ENCODE measurements at places on chromosomes 2 and 18. TPM values are rescaled to one million over a fixed set of nuclear protein-coding genes. Genes with fewer than 3 reads are reported as not detected.
A peak's percentile ranks its signal among the peaks of the same experiment; 100 is the strongest.

DOCK10 gene
- total RNA-seq, result 185 TPM

DNAJC5G gene
- total RNA-seq, result not detected

PTH2R gene
- total RNA-seq, result not detected

RNF152 gene
- total RNA-seq, result 4.9 TPM

DNA sequence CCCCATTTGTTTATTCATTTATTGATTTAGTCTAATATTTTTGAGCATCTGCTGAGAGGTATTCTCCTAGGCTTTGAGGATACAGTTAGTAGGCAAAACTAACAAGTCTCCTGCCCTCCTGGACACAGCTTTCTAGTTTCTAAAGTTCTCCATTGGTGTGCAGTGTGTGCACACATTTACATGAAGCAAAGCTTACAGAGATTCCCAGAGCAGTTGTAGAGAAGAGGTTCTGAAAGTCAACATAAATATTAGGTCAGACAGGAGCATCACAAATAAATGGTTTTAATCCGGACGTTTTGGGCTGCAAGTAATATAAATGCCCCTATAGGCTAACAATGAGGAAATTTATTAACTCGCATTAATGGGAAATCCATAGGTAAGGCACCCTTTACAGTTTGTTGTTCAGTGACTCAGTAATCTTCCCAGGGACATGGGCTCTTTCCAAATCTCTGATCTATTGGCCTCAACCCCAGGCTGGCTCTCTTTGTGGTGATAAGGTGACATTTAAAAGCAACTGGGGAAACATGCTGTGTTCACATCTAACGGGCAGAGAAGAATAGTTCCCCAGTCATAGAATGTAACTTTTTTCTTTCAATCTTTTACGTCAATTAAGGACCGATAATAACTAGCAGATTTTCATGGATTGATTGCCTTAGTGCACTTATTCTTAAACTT lies 407.2 kb downstream of the PTPRM start:
- no peaks in the 10 kb centered on the region for H3K27me3 ChIP-seq
- no peak overlapping the region for H3K4me3 ChIP-seq
- H3K27ac ChIP-seq, result no peak overlapping the region
- H3K4me1 ChIP-seq, result no peaks in the 10 kb centered on the region

DNA sequence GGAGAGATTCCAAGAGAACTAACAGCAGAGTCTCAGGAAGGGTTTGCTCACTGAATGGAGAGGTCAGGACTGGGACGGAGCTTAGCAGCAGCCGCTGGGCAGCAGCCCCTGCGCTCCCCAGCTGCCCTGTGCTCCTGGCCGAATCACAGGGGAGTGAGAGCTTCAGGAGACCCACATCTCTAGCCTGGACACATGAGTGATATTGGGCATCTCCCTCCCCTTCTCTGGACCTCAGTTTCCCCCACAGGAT lies 511 bp downstream of the MATN3 start:
- no peak for DNase-seq
- peaks cover 12% of the 10 kb centered on the region for H3K27me3 ChIP-seq
- no peaks in the 10 kb centered on the region for H3K36me3 ChIP-seq
- peaks cover 19% of the 10 kb centered on the region for H3K4me1 ChIP-seq

GRCh38 chr2:4219571-4219970 lies 516.2 kb downstream of the DCDC2C start:
- H3K4me1 ChIP-seq, result no peaks in the 10 kb centered on the region
- no peak for DNase-seq
- no peak overlapping the region for H3K27ac ChIP-seq
- no peaks in the 10 kb centered on the region for H3K27me3 ChIP-seq
- no peaks in the 10 kb centered on the region for H3K36me3 ChIP-seq

- no peak overlapping the region for H3K4me3 ChIP-seq
- H3K27me3 ChIP-seq, result no peaks in the 10 kb centered on the region
- no peak for DNase-seq
- peaks cover 24% of the 10 kb centered on the region for H3K4me1 ChIP-seq
- no peaks in the 10 kb centered on the region for H3K36me3 ChIP-seq
- peak overlapping the region; percentile 73 for H3K27ac ChIP-seq
These were observed 11.8 kb downstream of the IGFBP2 start for GRCh38 chr2:216644842-216645635.

GRCh38 chr2:136055929-136056688 lies 61.8 kb downstream of the CXCR4 start:
- no peak for DNase-seq
- no peaks in the 10 kb centered on the region for H3K36me3 ChIP-seq
- H3K27ac ChIP-seq, result no peak overlapping the region
- peaks cover 80% of the 10 kb centered on the region for H3K4me1 ChIP-seq
- no peak overlapping the region for H3K4me3 ChIP-seq

- no peak for DNase-seq
- peaks cover 26% of the 10 kb centered on the region for H3K4me1 ChIP-seq
- no peaks in the 10 kb centered on the region for H3K27me3 ChIP-seq
- peak overlapping the region; percentile 74 for H3K4me3 ChIP-seq
- H3K36me3 ChIP-seq, result no peaks in the 10 kb centered on the region
- H3K27ac ChIP-seq, result peak overlapping the region; percentile 99
These were observed 686 bp downstream of the UBXN4 start for GRCh38 chr2:135742325-135742757.

DNA sequence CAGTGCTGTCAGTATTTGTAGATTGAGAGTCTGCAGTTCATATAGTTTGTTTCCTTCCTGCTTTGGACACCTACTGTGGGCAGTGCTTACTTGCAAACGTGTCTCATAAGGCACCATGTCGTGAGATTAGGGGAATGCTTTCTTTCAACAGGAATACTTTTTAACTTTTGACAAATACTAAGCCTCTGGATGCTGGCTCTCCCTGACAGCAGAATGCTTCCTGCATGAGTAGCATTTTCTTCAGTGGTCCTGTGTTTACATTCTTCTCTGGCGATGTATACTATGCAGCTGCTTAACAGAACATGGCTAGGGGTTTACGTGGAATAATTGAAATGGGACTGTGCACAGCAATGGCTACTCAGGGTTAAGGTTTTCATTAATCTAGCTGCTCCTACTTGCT lies 807.5 kb downstream of the MBD2 start:
- H3K27me3 ChIP-seq, result no peaks in the 10 kb centered on the region
- no peak overlapping the region for H3K27ac ChIP-seq
- H3K4me1 ChIP-seq, result no peaks in the 10 kb centered on the region
- DNase-seq, result no peak

- H3K4me3 ChIP-seq, result no peak overlapping the region
- no peak for DNase-seq
- H3K27ac ChIP-seq, result no peak overlapping the region
- H3K36me3 ChIP-seq, result no peaks in the 10 kb centered on the region
These were observed 31.2 kb upstream of the RMP24 start for GRCh38 chr18:35941299-35941698.

- no peak overlapping the region for H3K4me3 ChIP-seq
- H3K36me3 ChIP-seq, result no peaks in the 10 kb centered on the region
- H3K27me3 ChIP-seq, result no peaks in the 10 kb centered on the region
- no peak for DNase-seq
- no peaks in the 10 kb centered on the region for H3K4me1 ChIP-seq
- H3K27ac ChIP-seq, result no peak overlapping the region
These were observed 309.3 kb upstream of the PIK3C3 start for GRCh38 chr18:41645589-41646360.

DNA sequence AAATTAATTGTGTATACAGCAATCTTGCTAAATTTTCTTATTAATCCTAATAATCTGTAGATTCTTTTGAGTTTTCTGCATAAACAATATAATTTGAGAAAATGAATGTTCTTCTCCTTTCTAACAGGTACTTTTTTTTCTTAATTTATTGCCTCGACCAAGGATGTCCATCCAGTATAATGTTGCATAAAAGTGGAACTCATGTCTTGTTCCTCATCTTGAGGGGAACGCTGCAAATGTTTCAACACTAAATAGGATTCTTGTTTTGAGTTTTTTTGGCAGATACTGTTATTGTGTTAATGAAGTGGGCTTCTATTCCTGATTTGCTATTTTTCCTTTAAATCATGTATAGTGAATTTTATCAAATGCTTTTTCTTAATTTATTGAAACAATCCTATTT lies 244.4 kb upstream of the REV1 start:
- H3K4me1 ChIP-seq, result no peaks in the 10 kb centered on the region
- H3K36me3 ChIP-seq, result no peaks in the 10 kb centered on the region
- no peak for DNase-seq
- H3K4me3 ChIP-seq, result no peak overlapping the region

- peaks cover 29% of the 10 kb centered on the region for H3K27me3 ChIP-seq
- no peak overlapping the region for H3K27ac ChIP-seq
- H3K4me3 ChIP-seq, result no peak overlapping the region
- H3K36me3 ChIP-seq, result no peaks in the 10 kb centered on the region
- no peak for DNase-seq
These were observed 16.1 kb downstream of the SNORC start for GRCh38 chr2:232886176-232886575.

DNA sequence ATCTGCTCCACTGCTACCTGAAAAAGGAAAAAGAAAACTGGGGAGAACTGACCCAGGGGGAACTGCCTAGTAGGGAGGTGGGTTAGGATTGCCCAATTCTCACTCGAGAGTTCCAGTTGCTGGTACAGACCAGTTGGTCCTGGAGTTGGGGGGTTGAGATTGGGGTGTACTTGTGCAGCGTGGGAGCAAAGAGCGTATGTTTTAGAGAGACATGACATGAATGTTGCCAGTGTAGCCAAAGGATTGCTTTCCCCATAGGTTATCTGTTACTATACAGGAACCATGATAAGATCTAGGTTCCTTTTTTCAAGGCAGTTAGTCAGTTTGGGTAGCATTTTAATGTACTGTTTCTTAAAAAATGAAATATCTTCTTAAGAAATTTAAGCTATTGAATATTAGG lies 68.6 kb downstream of the APLF start:
- no peaks in the 10 kb centered on the region for H3K4me1 ChIP-seq
- no peaks in the 10 kb centered on the region for H3K27me3 ChIP-seq
- no peaks in the 10 kb centered on the region for H3K36me3 ChIP-seq
- H3K4me3 ChIP-seq, result no peak overlapping the region

- no peak overlapping the region for H3K4me3 ChIP-seq
- H3K36me3 ChIP-seq, result no peaks in the 10 kb centered on the region
- H3K27ac ChIP-seq, result peak overlapping the region; percentile 45
These were observed 20.5 kb downstream of the SETBP1 start for GRCh38 chr18:44701227-44701626.

DNA sequence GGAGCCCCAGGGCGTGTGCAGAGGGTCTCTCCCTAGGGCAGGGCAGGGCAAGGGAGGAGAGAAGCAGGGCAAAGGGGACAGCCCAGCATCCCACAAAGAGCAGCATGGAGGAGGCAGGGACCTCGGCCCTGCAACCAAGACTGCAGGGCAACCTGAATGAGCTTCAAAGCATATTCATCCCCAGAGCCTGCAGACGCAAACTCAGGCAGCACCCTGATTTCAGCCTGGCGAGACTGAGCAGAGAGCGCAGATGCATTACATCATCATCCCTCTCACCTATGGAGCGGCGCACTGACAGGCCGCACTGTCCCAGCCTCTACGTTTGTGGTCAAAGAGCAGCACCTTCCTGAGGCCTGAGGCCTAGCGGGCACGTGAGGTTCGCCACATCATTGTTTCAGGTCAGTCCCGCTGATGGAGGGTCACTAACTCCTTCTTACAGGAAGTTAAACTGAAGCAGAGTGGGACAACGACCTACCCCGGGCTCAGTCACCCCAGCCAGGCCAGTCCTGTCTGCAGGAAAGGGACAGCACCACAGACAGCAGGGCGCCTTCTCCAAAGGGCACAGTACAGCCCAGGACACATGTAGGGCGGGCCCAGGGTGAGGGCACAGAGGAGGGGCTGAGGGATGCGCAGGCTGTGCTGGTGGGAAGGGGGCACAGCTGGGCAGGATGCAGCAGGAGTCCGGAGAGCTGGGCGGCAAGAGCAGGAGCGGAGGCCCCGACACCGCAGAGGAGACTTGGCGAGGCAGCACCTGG lies 67.2 kb upstream of the RAB6C start:
- H3K4me3 ChIP-seq, result no peak overlapping the region
- no peaks in the 10 kb centered on the region for H3K36me3 ChIP-seq
- no peak overlapping the region for H3K27ac ChIP-seq
- no peaks in the 10 kb centered on the region for H3K4me1 ChIP-seq
- H3K27me3 ChIP-seq, result no peaks in the 10 kb centered on the region

- H3K36me3 ChIP-seq, result no peaks in the 10 kb centered on the region
- peaks cover 56% of the 10 kb centered on the region for H3K27me3 ChIP-seq
- peaks cover 31% of the 10 kb centered on the region for H3K4me1 ChIP-seq
- H3K27ac ChIP-seq, result no peak overlapping the region
These were observed 2.8 kb downstream of the ECEL1 start for GRCh38 chr2:232484628-232485347.

- DNase-seq, result no peak
- no peak overlapping the region for H3K4me3 ChIP-seq
- no peaks in the 10 kb centered on the region for H3K27me3 ChIP-seq
- no peaks in the 10 kb centered on the region for H3K36me3 ChIP-seq
These were observed 46.9 kb downstream of the MBD5 start for GRCh38 chr2:148067801-148068200.

DNA sequence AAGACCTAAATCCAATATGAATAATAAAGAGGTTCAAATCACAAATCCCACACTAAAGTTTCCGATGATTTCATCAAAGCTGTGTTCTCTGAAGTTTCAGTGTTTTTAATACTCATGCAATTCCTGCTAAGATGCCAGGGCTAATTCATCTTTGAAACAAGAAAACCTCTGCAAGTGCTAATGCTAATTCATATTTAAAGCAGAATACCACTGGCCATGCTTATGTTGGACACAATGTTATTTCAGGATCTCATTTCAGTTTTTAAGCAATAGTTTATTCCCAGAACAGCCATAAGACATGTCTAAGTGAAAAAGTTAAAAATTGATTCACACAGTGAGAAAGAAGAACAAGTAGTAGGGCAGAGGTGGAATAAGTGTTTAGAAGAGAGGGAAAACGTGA lies 62.8 kb downstream of the GRB14 start:
- no peak overlapping the region for H3K4me3 ChIP-seq
- H3K4me1 ChIP-seq, result no peaks in the 10 kb centered on the region
- H3K27me3 ChIP-seq, result no peaks in the 10 kb centered on the region
- H3K27ac ChIP-seq, result no peak overlapping the region
- H3K36me3 ChIP-seq, result no peaks in the 10 kb centered on the region

- no peaks in the 10 kb centered on the region for H3K27me3 ChIP-seq
- H3K27ac ChIP-seq, result peak overlapping the region; percentile 6
- DNase-seq, result no peak
- peaks cover 28% of the 10 kb centered on the region for H3K36me3 ChIP-seq
- H3K4me1 ChIP-seq, result peaks cover 95% of the 10 kb centered on the region
- H3K4me3 ChIP-seq, result no peak overlapping the region
These were observed 11.6 kb downstream of the NFE2L2 start for GRCh38 chr2:177252808-177253531.

DNA sequence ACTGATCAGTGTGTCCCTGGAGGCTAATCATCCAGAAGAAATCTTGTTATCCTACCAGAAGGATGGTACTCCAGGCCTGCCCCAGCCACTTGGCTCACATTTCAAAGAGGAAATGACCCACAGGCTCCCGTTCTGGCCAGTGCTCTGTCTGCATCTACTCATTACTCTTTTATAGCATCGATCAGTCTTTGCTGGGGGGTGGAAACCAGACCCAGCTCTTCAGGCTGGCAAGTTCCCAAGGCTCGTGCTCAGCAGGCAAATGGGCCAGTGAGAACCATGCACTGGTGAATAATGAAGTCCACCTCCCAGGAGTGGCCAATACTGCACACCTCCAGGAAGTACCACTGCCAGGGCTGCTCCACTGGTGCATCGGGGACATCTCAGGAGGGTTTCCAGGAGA lies 38.8 kb downstream of the DNER start:
- DNase-seq, result no peak
- H3K27me3 ChIP-seq, result peaks cover 31% of the 10 kb centered on the region
- H3K27ac ChIP-seq, result no peak overlapping the region
- H3K36me3 ChIP-seq, result no peaks in the 10 kb centered on the region

- H3K4me1 ChIP-seq, result no peaks in the 10 kb centered on the region
- DNase-seq, result no peak
- H3K27me3 ChIP-seq, result no peaks in the 10 kb centered on the region
These were observed 26.6 kb upstream of the SEH1L start for GRCh38 chr18:12921178-12921577.

Data from spleen (tissue), 13 donors.